ENCODE measurements at places on chromosomes 3 and 15.

DNA sequence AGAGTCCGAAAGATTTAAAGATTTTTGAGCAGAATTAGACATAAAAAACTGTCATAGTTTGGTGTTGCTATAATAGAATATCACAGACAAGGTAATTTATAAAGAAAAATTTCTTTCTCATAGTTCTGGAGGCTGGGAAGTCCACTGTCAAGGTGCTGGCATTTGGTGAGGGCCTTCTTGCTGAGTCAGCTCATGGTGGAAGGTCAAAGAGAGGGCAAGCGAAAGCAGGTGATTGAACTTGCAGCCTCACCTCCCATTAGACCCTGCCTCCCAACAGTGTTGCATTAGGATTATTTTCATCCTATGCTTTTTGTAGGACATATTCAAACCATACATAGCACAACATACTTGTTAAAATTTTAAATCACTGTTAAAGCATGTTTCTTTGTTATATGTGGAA, 9.9 kb downstream of the SELENOT start:
- no peak for DNase-seq

DNA sequence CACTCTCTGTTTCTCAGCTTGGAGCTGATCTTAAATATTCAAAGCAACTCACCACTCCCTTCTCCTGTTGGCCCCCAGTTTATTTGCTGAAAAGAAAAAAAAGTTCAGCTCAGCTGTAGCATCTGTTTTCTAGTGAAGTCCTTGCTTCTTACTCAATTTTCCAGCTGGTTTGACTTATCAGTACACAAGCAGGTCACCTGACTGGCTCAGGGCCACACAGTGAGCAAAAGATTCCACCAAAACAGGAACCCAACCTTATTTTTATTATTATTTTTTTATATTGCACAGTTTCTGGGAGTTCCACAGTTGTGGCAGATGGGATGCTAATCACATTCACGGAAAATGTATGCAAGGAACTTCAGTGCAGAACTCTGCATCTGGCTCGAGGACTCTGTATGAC, 390.7 kb upstream of the RGMA start:
- DNase-seq = no peak

DNA sequence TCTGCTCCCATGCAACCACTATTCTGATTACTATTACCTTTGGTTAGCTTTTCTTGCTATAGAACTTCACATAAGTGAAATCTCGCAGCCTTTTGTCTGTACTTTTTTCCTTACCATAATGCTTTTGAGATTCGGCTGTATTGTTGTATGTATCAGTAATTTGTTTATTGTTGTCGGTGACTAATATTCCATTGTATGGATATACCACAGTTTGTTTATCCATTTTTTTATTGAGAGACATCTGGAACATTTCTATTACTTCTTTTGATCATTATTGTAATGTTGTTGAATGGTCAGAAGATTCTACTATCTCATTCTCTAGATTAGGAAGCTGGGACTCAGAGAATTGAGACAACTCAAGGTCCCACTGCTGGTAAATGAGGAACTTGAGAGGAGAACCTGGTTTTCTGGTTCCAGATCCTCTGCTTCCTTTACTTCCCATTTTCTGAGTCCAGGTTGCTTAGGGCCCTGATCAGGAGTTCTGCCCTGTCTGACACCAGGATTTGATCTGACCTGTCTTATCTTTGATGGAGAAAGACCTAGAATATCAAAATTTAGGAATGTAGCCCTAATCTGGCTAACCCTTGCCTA, 18.2 kb upstream of the SPTSSB start:
- DNase-seq = no peak

- no peak for DNase-seq
These were observed 3.4 kb downstream of the DENND6A start for GRCh38 chr3:57689367-57690053.

- DNase-seq = no peak
These were observed 836.2 kb downstream of the AGBL1 start for GRCh38 chr15:86915811-86916331.

DNA sequence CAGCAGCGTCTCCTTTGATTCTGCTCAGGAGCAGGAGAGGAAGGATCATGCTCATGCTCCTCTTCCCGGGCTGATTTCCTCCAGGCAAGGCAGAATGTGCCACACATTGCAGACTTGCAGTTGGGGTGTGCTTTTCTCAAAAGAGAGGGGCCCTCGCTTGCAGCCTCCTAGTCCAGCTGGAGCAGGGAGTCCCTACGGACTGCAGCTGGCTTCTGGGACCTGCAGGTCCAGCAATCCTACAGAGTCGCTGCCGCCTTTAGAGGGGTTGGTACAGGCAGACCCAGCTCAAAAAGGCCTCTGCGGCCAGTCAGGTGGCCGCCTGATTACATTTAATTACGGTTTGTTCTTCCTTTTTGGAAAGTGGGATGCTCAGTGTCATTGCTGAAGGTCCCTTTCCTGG, 173.9 kb downstream of the NSMCE3 start:
- DNase-seq = no peak

DNA sequence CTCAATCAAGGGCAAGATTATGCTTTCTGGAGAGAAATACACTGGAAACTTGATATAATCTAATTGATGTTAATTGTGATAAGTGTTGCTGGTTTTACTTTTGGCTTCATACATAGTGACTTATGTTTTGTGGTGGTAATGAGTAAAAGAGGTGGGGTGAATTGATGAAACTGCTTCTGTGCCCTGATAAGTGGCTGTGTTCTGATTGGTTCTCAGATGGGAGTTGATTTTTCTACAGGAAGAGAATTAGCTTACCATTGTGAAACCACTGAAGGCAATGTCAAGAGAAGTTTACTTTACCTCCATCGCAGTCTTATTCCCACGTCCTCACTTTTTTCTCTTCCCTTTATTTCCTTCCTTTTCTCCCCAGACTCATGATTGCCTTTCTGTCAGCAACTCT, 23.8 kb downstream of the TMEM45A start:
- no peak for DNase-seq

DNA sequence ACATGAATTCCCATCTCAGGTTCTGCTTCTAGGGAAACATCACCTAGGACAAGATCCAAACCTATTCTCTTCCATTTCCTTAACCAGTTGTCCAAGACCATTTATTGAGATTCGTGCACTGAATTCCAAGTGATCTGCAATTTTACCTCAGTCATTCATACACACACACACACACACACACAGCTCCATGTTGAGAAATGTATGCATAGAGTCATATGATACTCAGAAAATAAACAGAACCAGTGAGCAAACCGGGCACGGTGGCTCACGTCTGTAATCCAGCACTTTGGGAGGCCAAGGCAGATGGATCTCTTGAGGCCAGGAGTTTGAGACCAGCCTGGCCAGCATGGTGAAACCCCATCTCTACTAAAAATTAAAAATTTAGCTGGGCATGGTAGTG, 6.1 kb upstream of the KPNA1 start:
- no peak for DNase-seq

DNA sequence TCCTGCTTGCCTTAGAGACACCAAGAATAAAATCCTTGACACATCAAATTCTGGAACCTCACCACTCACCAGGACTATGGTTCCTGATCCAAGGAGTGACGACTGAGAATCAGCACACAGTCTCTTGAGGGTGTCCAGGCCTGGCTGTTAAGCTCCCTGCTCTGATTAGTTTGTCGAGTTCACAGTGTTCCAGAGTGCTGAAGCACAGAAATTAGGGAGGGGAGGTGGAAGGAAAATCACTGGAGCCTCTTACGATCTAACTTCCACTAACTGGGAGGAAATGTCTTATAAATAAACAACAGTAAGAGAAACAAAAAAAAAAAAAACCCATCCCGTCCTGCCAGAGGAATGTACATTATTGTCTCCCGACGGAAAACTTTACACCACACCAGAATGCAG, 330.2 kb downstream of the TIGIT start:
- no peak for DNase-seq

- no peak for DNase-seq
These were observed 382.1 kb downstream of the GAP43 start for GRCh38 chr3:116005404-116005803.

- DNase-seq = no peak
These were observed 1.2 kb downstream of the GPR176 start for GRCh38 chr15:39918688-39919385.

DNA sequence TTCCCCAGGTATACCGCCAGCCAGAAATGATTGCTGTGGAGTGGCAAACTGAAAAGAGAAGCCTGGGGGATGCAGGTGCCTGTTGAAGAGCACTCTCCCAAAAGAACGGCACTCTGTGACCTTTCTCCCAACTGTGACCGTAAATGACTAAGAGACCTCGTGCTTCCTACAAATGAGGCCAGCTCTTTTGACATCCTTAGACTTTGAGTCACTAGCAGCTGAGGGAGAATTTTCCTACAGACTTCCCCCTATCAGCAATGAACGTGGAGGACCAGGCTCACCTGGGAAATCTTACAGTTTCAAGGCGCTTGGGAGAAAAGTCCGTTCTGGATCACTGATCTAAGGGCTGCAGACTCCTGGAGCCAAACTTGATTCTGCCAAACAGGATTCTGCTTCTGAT, 8.6 kb downstream of the AQP9 start:
- DNase-seq = no peak

DNA sequence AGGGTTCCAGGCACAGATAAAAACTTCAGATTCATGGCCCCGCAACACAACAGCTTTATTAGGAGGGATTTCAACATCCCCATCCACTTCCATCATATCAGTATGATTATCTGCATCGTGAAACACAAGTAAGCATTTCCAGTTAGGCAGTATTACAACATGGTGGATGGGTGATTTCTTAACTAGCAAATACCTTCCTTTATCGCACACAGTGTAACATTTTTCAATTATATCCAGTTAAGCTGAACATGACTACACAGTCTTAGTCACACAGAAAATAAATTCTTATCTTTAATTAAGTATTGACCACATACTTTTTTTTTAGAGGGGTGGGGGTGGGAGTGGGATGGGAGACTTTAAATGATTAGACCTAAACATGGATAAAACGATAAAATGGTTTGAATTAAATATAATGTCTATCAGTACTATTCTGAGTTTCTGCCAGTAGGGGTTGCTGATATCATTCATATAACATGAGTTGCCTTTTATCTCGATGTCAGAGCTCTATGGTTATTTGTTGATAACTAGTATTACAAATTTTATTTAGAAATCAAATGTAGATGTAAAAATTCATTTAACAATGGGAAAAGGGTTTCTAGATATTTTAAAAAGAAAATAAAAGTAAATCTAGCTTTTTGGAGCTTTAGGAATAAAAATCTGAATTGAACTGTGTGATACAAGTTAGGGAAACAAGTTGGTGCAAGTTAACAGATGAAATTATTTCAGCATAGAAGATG, 146.6 kb downstream of the TBL1XR1 start:
- DNase-seq = no peak

DNA sequence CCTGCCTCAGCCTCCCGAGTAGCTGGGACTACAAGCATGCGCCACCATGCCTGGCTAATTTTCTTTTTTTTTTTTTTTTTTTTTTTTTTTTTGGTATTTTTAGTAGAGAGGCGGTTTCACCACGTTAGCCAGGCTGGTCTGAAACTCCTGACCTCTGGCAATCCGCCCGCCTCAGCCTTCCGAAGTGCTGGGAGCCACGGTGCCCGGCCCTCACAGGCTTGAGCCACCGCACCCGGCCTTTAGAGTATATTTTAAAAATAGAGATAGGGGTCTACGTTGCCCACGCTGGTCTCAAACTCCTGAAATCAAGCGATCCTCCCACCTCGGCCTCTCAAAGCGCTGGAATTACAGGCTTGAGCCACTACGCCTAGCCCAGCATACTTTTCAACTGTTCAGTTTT, 93.4 kb upstream of the CHD2 start:
- DNase-seq = no peak

DNA sequence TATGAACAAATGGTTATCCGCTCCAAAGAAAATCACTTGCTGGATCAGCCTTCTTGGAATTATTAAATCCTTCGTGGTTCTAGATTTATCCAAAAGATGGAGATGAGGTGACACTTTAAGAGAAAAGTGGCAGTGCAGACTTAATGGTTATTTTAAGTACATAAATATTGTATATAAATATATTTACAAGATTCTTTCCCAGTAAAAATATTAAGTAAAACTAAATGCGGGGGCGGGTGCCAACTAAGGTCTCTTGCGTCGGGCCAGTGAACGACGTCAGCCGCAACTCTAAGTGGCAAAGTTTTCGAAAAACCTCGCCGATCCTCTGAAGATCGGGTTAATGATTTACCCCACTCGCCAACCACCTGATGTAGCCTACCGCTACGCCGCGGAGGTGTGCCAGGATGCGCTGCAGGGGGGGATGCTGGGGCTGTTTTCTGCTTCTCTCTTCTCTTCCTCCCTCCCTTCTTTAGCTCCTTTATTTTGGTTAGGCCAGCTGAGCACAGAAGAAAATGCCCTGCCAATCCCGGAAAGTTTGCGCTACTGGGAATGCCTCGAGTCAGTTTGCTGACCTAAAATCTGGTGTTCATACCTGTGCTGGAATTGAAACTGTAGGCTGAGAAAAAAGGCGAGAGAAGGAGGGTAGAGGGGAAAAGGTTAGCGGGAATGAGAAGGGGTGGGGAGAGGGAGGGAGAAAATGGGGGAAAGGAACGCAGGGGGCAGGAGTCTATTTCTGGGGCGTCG, 7.6 kb upstream of the FOXB1 start:
- no peak for DNase-seq

DNA sequence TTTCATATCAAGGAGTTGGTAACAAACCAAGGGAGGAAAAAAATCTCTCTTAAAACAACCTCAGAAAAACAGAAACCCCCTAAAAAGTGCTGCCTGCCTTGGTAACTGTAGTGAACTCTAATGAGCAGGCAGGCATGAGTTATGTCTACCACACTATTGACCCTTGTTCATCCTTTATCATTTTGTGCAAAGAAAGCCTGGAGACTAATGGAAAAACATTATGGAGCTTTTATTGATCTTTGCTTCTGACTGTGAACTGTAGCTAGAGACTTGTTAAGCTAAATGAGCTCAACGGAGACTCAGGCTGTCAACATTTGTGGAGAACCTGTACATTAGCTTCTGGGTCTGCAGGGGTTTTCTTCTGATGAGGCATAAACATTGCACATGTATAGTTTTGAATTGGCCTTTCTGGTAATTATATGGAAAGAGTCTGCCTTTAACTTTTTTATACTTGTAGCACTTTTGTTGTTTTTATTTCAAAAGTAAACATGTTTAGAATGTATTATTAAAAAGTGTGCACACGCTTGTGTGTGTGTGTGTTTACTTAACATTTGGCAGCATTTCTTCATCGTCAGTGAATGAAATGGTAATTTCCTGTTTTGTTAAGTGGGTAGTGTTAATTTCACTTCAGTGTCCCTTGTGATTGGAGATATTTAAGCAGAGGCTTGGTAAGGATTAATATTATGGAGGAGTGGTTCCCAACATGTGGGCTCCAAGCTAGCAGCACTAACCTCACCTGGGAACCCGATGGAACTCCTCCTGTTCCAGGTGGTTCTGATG, 15.9 kb upstream of the SPTSSB start:
- no peak for DNase-seq

GRCh38 chr15:83275412-83275811, 9.1 kb downstream of the BNC1 start:
- no peak for DNase-seq

All from activated naive CD4-positive, alpha-beta T cell treated with anti-CD3 and anti-CD28 coated beads, Interleukin-2, amount 10 ng/mL, durations not matched to agents 7 days and 5 days (primary cell).